ENCODE measurements at places on chromosomes 12 and 14. TPM values are rescaled to one million over a fixed set of nuclear protein-coding genes. Genes with fewer than 3 reads are reported as not detected.
A peak's percentile ranks its signal among the peaks of the same experiment; 100 is the strongest.

- no peaks in the 10 kb centered on the region for H3K4me1 ChIP-seq
- H3K27ac ChIP-seq = no peak overlapping the region
- no peaks in the 10 kb centered on the region for H3K27me3 ChIP-seq
- DNase-seq = no peak
These were observed 90.7 kb downstream of the PPFIA2 start for GRCh38 chr12:81668475-81668874.

- no peak for DNase-seq
- no peaks in the 10 kb centered on the region for H3K27me3 ChIP-seq
- no peaks in the 10 kb centered on the region for H3K36me3 ChIP-seq
- no peak overlapping the region for H3K4me3 ChIP-seq
- H3K27ac ChIP-seq = no peak overlapping the region
These were observed 116.5 kb downstream of the DYRK2 start for GRCh38 chr12:67764946-67765619.

DNA sequence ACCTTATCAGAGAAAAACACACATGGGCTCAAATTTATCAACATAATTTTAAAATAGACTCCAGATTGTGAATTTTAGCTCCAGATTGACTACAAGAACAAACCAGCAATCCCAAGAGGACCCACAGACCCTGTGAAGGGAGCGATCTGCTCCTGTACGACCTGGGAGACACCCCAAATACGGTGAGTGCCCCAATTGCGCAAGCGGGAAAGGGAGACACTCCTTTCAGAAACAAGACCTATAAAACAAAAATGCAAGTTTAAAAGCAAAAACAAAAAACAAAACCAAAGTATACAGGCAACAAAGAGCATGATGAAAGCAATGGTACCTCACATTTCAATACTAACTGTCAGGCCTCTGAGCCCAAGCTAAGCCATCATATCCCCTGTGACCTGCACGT, 32.1 kb downstream of the DNAI7 start:
- no peaks in the 10 kb centered on the region for H3K27me3 ChIP-seq
- H3K4me3 ChIP-seq = no peak overlapping the region

DNA sequence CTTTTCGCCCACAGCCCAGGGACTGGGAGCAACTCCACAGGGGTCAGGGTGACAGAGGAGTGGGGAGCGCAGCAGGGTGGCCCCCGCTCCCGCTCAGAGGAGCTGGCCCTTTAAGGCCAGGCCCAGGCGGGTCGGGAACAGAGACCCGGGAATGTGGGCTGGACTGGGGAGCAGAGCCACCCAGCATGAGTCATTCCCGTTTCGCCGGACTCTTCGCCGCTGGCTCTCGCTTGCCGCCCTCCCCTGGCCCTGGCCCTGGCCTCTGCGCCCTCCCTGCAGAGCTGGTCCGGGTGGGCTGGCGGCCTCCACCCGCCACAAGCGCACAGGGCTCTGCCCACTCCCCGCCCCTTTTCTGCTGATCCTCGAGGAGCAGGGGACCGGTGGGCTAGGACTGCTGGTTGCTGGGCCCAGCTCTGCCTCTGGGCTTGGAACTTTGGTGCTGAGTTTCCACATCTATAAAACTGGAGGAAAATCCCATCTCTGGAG, 92.8 kb downstream of the NINJ2 start:
- no peaks in the 10 kb centered on the region for H3K27me3 ChIP-seq
- peak overlapping the region; percentile 58 for H3K4me3 ChIP-seq
- H3K36me3 ChIP-seq = no peaks in the 10 kb centered on the region
- peak; percentile 59 for DNase-seq

- no peaks in the 10 kb centered on the region for H3K36me3 ChIP-seq
- no peaks in the 10 kb centered on the region for H3K4me1 ChIP-seq
- H3K4me3 ChIP-seq = no peak overlapping the region
- no peak for DNase-seq
These were observed 9.9 kb downstream of the PMEL start for GRCh38 chr12:55955800-55956508.

GRCh38 chr14:22554498-22555383, 34.3 kb downstream of the DAD1 start:
- H3K27ac ChIP-seq = no peak overlapping the region
- no peak overlapping the region for H3K4me3 ChIP-seq
- no peak for DNase-seq
- no peaks in the 10 kb centered on the region for H3K27me3 ChIP-seq

- no peaks in the 10 kb centered on the region for H3K27me3 ChIP-seq
- H3K27ac ChIP-seq = no peak overlapping the region
- H3K36me3 ChIP-seq = no peaks in the 10 kb centered on the region
These were observed 797.3 kb downstream of the SLC16A7 start for GRCh38 chr12:60393093-60393492.

Gene ALG10
- 10.1 TPM for total RNA-seq

Gene RACGAP1
- 6.3 TPM for total RNA-seq

Gene CCDC77
- total RNA-seq = 9.2 TPM

DNA sequence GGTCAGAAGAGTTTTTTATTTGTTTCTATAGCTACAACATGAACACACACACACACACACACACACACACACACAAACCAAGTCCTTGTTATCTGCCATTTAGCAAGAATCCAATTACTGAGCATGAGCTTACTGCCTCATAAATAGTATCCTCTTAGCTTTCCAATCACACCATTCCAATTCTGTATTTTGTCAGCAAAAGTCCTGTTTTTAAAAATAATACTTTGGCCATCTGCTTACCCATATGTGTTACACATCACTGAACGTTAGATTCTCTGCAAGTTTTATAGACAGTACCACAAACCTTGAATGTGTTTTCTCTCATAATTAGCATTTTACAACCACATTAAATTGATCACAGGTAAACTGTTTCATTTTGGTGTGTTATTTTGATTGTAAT, 1905.4 kb upstream of the FLRT2 start:
- H3K36me3 ChIP-seq = no peaks in the 10 kb centered on the region
- no peak for DNase-seq
- no peak overlapping the region for H3K4me3 ChIP-seq
- no peaks in the 10 kb centered on the region for H3K4me1 ChIP-seq
- H3K27ac ChIP-seq = no peak overlapping the region

GRCh38 chr14:53458368-53458814, 305.3 kb upstream of the DDHD1 start:
- no peaks in the 10 kb centered on the region for H3K36me3 ChIP-seq
- no peak for DNase-seq
- H3K4me3 ChIP-seq = no peak overlapping the region
- H3K27me3 ChIP-seq = no peaks in the 10 kb centered on the region
- no peak overlapping the region for H3K27ac ChIP-seq

GRCh38 chr12:104197264-104197663, 18.3 kb upstream of the TXNRD1 start:
- no peaks in the 10 kb centered on the region for H3K4me1 ChIP-seq
- no peak for DNase-seq
- H3K4me3 ChIP-seq = no peak overlapping the region
- no peaks in the 10 kb centered on the region for H3K36me3 ChIP-seq
- H3K27me3 ChIP-seq = no peaks in the 10 kb centered on the region

Gene RAD9B
- 0.78 TPM for total RNA-seq

DNA sequence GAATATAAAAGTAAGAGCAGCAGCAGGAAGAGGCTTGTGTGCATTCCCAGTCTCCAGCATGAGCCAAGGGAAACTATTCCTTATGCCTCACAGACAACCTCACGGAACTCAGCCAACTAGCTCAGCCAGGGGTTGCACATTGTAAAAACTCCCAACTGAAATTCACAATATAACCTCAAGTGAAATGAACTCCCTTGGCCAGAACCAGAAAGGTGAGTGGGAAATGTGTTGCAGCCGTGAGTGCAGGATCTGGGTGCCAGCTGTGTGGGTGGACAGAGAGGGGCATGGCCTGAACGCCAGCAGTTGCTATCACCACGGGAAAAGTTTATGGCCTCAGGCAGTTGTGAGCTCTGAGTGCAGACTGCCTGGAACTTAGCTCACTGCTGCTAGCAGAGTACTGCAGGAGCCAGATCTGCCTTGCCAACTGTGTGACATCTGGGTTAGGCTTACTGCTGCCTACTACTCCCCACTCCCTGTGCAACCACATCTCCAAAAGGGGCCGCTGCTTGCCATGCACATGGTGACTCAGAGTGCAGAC, 2.3 kb upstream of the CLEC1A start:
- no peak overlapping the region for H3K4me3 ChIP-seq
- no peaks in the 10 kb centered on the region for H3K4me1 ChIP-seq
- peak overlapping the region; percentile 51 for H3K27ac ChIP-seq
- no peaks in the 10 kb centered on the region for H3K27me3 ChIP-seq

DNA sequence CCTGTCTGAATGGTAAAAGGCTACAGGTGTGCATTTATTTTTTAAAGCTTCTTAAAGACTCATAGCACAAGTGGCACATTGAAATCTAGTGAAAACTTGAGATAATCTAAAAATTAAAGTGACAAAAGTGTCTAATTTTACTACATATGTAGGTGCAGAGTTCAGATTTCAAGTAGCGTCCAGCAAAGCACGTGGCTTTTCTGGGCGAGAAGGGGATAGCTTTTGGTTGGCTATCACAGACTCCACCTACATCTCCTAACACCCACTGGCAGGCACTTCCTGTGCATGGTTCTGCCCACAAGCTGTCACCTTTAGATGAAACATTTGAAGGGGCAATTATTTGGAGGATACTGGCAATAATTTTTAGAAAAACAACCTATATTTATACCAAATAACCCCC, 1.9 kb upstream of the PITPNM2 start:
- H3K27ac ChIP-seq = no peak overlapping the region
- no peak overlapping the region for H3K4me3 ChIP-seq
- H3K36me3 ChIP-seq = no peaks in the 10 kb centered on the region

DNA sequence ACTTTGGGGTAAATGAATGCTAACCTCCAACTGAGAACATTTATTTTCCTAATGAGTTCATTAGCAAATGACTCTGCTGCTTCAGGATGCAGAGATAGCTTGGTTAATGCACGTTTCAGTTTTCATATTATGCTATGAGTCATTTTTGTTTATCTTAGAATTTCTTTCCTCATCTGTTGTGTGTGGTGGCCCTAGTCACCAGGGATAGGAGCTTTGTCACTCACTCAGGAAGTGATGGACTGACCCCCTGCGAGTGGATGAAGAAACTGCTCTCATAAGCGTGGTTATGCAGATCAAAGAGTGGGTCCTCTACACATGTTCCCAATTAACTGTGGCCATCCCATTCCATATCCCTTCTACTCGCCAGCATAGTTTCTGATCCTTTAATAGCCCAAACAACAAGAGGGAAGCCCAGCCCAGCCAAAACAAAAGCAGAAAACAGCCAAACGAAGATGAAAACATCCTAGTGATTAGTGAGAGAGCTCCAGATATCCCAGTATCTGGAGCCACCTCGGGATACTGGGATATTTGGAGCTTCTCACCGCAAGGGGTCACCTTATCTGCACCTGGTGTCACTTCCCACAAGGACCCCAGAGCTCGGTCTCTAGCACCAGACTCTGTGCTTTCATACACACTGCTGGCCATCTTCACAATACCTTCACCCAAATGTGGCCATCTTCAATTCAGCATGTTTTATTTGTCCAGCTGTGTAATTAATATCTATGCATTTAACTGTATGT, 8.6 kb downstream of the TC2N start:
- no peak for DNase-seq
- H3K4me1 ChIP-seq = peaks cover 7% of the 10 kb centered on the region
- no peaks in the 10 kb centered on the region for H3K27me3 ChIP-seq
- H3K27ac ChIP-seq = no peak overlapping the region

Gene KRT3
- total RNA-seq = not detected

Gene SERPINA10
- total RNA-seq = not detected

Gene RNASE1
- total RNA-seq = 362 TPM

DNA sequence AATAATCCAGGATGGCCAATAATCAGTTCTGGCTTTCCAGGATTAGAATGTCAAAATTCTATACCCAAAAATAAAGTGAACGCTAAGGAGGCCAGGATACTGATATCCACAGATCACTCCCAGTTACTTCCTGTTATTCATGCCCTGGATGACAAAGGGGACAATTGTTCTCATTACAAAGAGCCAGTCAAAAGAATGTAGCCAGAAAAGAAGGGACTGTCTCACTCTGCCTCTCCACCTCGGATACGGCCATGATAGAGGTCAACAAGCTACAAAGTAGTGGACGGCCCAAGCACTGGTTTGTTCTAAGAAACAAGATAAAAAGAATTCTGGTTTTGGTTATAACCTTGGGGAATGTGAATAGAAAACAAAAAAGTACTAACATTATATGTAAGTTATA, 116.1 kb upstream of the ATF7IP start:
- no peaks in the 10 kb centered on the region for H3K36me3 ChIP-seq
- H3K27me3 ChIP-seq = no peaks in the 10 kb centered on the region
- H3K4me1 ChIP-seq = no peaks in the 10 kb centered on the region
- H3K4me3 ChIP-seq = no peak overlapping the region

DNA sequence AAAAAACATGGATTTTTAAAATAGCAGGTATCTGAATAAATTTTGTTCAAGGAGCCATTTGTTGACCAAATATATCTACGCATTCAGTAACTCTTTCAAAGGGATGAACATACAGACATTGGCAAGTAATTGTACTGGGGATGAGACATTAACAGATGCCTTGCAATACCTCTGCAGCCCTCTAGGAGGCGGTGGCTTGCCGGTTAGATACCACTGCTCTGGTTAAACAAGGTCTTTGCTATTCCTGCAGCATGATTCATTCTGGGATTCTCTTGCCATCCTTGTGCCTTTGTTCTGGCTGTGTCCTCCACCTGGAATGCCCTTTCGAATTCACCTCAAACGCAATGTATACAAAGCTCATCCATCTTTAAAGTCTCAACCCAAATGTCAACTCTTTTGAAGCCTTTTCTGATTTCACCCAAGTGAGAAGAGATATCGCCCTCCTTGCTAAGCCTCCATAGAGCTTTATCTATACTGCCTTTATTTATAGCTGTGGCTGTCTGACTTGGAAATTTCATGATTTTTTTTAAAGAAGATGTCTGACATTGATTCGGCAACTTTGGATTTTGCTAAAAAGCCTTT, 131.0 kb upstream of the SRRM4 start:
- no peaks in the 10 kb centered on the region for H3K4me1 ChIP-seq
- no peak overlapping the region for H3K27ac ChIP-seq
- H3K27me3 ChIP-seq = no peaks in the 10 kb centered on the region
- no peak overlapping the region for H3K4me3 ChIP-seq
- no peaks in the 10 kb centered on the region for H3K36me3 ChIP-seq

DNA sequence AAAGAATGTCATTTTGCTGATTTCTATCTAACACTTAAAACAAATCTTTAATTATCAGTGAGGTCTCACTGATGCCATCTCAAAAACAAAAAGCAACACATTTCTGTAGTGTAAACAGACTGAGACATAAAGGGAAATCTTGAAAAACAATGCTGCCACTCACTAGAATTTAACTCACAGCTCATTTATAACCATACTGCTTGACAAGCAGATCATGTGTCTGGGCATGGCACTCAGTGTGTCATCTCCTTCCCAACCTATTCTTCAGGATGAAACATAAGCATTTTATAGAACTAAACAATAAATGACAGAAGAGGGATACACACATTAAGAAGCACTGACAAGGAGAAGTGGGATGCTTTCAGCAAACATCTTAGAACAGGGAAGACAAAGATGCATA, 22.4 kb downstream of the ATF7 start:
- no peaks in the 10 kb centered on the region for H3K27me3 ChIP-seq
- peaks cover 50% of the 10 kb centered on the region for H3K4me1 ChIP-seq
- no peak overlapping the region for H3K4me3 ChIP-seq

DNA sequence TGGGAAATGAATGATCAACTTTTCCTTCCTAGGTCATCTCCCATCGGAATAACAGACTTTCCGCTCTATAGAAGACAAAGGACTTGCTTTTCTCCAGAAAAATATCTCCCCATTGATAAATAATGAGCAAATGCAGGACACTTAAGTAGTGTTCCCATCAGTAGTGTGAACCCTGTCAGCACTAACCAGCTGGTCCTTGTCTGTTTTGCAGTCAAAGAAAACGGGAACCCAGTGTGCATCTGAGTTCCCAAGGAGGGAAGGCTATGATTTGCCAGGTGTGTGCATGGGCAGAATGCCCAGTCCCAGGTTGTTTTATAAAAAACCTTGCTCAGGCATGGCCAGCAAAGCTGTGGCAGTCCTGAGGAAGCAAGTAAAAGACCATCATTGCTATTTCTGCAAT, 256.5 kb upstream of the HMGA2 start:
- H3K36me3 ChIP-seq = no peaks in the 10 kb centered on the region
- no peak for DNase-seq
- no peaks in the 10 kb centered on the region for H3K27me3 ChIP-seq
- no peaks in the 10 kb centered on the region for H3K4me1 ChIP-seq

Data from tibial nerve (tissue), 4 donors.